ENCODE measurements at places on chromosomes 2 and 18.

DNA sequence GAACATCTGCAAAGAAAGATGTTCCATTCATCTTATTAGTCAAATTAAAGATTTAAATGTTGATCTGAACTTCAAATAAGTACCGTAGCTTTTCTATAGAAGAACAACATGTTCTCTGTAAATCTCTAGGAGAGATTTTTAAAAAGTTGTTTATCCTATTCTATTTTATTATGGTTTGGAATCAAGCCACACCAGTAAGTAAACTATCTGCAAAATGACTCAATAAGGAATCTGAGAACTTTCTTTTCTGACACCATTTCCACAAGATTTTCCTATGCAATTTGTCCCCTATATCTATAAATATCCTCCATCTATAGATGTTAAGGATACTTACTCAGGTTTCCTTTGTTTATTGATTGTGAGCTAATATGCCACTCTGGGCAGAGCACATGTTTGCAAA, 736.6 kb downstream of the CBLN2 start:
- DNase-seq: no peak

- no peak for DNase-seq
Measured at GRCh38 chr2:239158641-239159475, 242.0 kb downstream of the HDAC4 start.

GRCh38 chr2:180000434-180000833, 6.7 kb downstream of the CWC22 start:
- DNase-seq: no peak

GRCh38 chr2:164065038-164065437, 329.2 kb upstream of the FIGN start:
- no peak for DNase-seq

DNA sequence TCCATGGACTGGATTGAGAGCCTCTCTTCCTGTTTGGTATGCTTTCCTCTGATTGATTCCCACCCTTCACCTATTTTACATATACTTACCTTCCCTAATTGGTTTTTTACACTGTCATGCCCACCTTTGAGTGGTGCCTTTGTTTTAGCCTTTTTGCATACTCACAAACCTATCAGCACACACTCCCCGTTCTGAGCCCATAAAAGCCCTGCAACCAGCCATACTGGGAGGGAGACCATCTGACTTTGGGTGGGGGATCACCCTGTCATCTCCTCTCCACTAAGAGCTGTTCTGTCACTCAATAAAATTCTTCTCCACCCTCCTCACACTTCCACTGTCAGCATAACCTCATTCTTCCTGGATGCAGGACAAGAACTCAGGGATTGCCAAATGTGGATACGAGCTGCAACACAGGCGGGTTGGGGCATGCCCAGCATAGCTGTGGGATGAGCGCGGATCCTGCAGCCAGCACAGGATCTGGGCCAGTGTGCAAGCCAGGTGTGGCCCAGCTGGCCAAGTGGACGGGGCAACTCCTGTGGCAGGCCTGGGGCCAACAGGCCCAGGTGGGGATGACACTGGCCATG, 9.4 kb upstream of the MOB1A start:
- DNase-seq: peak; percentile 20

DNA sequence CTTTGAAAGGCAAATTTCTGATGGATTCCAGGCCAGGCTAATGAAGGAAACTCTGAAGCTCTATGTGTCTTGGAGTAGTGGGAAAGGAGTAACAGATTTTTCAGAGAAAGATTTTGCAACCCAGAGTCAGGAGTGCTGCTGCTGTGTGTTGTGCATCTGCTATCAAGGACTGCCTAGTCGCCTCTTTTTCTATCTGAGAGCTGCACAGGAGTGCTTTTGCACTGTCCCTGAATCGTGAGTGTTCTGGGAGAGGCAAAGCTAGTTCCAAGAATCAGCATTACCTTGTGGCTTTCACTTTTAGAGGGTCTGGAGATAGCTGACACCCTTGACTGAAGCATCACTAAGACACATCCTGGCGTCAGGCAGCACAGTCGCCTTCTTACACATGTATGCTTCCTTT, 336.4 kb downstream of the PARD3B start:
- no peak for DNase-seq

- no peak for DNase-seq
Measured at GRCh38 chr2:26980971-26981370, 10.5 kb downstream of the MAPRE3 start.

DNA sequence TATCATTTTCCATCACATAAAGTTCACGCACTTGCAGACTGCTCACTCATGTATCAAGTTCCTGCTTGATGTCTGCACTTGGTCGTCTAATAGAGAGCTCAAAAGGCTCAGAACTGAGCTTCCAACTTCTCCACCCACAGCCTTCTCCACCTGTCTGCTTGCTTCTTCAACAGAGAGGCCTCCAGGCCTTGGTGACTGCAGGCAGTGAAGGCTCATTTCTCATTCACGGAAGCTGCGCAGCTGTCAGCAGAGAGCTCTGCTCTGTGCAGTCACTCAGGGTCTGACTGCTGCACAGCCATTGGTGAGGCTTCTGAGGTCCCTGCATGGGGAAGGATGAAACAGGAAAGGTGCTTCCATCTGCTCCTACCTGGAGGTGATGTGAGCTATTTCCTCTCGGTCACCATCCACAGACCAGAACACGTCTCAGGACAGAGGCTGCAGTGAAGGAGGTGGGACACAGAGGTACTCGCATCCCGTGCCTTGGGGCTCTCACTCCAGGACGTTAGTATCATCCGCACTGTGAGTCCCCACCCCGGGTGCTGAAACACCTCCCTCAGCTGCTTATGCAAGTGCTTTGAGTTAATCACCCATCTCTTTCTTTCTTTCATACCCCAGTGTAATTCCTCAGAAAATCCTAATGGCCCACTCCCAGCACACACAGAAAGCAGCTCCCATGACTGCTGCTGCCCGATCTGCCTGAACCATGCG, 126.2 kb downstream of the TMEM18 start:
- no peak for DNase-seq

- no peak for DNase-seq
Measured at GRCh38 chr18:55489034-55489986, 98.7 kb downstream of the TCF4 start.

GRCh38 chr2:205836477-205837221, 154.3 kb downstream of the NRP2 start:
- no peak for DNase-seq
